Fibroblast of lung (primary cell): ENCODE measurements at places on chromosomes 7 and 10. TPM values are rescaled to one million over a fixed set of nuclear protein-coding genes. Genes with fewer than 3 reads are reported as not detected.

Gene PKD2L1
- total RNA-seq, result not detected in 2 replicates

DNA sequence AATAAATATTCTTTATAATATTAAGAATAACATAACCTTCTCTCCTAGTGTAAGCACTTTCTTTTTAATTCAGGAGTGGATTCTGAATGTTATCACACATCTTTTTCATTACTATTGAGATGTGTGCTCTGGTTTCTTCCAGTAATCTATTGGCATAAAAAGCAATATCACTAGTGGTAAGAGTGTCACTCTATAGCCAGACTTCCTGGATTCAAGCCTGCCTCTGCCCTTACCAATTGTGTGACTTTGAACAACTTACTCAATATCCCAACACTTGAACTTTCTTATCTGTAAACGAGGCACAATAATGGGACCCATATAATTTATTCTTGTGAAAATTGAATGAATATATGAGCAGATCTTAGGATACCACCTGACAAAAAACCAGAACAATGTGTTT lies 71.0 kb downstream of the SEM1 start:
- no peak overlapping the region for H3K4me3 ChIP-seq
- no peaks in the 10 kb centered on the region for H3K4me1 ChIP-seq
- H3K27ac ChIP-seq, result no peak overlapping the region
- no peaks in the 10 kb centered on the region for H3K36me3 ChIP-seq

DNA sequence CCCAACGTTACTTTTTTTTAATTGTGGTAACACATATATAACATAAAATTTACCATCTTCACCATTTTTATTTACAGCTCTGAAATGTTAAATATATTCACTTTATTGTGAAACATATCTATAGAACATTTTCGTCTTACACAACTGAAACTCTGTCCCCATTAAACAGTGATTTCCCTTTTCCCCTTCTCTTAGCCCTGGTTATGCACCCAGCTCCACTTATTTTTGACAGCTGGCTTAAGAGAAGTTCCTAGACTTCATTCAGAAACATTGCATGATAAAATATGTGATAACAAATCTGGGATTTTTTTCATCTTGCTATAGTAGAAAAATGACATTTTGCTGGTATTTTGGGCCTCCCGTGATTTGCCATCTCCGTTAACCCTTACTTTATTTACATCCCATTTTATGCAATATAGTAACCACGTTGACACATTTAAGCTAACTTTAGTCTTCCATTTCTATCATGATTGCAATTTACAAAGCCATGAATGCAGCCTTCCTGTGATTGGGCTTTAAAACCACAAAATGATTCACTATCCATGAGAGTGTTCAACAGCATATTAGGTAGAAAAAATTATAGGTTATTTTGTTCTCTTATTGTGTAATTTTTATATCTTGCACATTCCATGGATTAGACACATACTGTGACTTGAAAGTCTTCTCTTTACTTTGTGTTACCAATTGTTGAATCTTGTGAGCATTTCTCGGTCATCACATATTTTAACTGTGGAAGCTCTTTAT lies 139.6 kb downstream of the SND1 start:
- peak; percentile 28 for DNase-seq
- no peaks in the 10 kb centered on the region for H3K36me3 ChIP-seq
- no peaks in the 10 kb centered on the region for H3K4me1 ChIP-seq
- no peak overlapping the region for H3K4me3 ChIP-seq
- H3K27ac ChIP-seq, result no peak overlapping the region

DNA sequence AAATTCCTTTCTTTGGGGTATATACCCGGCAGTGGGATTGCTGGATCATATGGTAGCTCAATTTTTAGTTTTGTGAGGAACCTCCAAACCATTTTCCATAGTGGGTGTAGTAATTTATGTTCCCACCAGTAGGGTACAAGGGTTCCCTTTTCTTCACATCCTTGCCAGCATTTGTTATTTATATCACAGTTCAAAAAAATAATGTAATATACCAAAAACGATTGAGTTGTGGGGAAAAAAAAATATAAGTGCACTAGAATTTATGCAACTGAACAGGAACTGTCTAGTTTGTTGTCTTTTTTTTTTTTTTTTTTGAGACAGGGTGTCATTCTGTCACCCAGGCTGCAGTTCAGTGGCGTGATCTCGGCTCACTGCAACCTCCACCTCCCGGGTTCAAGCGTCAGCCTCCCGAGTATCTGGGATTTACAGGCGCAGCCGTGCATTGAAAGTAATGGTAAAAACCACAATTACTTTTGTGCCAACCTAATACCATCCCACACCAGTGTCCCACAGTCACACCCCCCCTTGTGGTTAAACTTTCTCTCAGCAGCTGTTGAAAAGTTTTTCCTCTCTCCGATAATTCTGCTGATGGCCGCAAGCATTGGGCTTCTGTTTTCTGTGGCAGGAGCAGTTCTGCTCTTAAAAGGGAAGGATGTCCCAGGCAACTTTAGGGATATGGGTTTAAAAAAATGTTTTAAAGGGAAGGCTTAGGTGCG lies 6.8 kb upstream of the LAT2 start:
- DNase-seq, result peak; percentile 62
- H3K4me3 ChIP-seq, result no peak overlapping the region
- peaks cover 4% of the 10 kb centered on the region for H3K4me1 ChIP-seq
- no peaks in the 10 kb centered on the region for H3K36me3 ChIP-seq
- H3K27ac ChIP-seq, result no peak overlapping the region

GRCh38 chr7:157476654-157477549 lies 140.1 kb downstream of the DNAJB6 start:
- H3K27me3 ChIP-seq, result no peaks in the 10 kb centered on the region
- H3K4me3 ChIP-seq, result no peak overlapping the region
- no peak overlapping the region for H3K27ac ChIP-seq
- no peaks in the 10 kb centered on the region for H3K4me1 ChIP-seq
- DNase-seq, result no peak

Gene NCF1
- total RNA-seq, result under 0.01 TPM in 1 of 2 replicates, not detected in the other

GRCh38 chr7:143503261-143503660 lies 25.6 kb downstream of the TAS2R41 start:
- no peak overlapping the region for H3K27ac ChIP-seq
- no peaks in the 10 kb centered on the region for H3K27me3 ChIP-seq
- H3K4me3 ChIP-seq, result no peak overlapping the region
- H3K36me3 ChIP-seq, result no peaks in the 10 kb centered on the region
- DNase-seq, result no peak

Gene ITPRIP
- 5.4 and 6.8 TPM in 2 replicates for total RNA-seq

- H3K27ac ChIP-seq, result no peak overlapping the region
- H3K27me3 ChIP-seq, result no peaks in the 10 kb centered on the region
- no peaks in the 10 kb centered on the region for H3K4me1 ChIP-seq
- no peak for DNase-seq
- no peaks in the 10 kb centered on the region for H3K36me3 ChIP-seq
- H3K4me3 ChIP-seq, result no peak overlapping the region
Measured at GRCh38 chr10:9010931-9011670, 956.6 kb downstream of the GATA3 start.

- no peak for DNase-seq
- H3K4me3 ChIP-seq, result no peak overlapping the region
- peaks cover 9% of the 10 kb centered on the region for H3K4me1 ChIP-seq
- H3K27ac ChIP-seq, result peak overlapping the region; percentile 22
- no peaks in the 10 kb centered on the region for H3K36me3 ChIP-seq
Measured at GRCh38 chr7:116317907-116318306, 107.6 kb downstream of the TES start.

Gene AKR1C4
- not detected in 2 replicates for total RNA-seq

Gene ADRA2A
- under 0.01 TPM in 2 replicates for total RNA-seq

DNA sequence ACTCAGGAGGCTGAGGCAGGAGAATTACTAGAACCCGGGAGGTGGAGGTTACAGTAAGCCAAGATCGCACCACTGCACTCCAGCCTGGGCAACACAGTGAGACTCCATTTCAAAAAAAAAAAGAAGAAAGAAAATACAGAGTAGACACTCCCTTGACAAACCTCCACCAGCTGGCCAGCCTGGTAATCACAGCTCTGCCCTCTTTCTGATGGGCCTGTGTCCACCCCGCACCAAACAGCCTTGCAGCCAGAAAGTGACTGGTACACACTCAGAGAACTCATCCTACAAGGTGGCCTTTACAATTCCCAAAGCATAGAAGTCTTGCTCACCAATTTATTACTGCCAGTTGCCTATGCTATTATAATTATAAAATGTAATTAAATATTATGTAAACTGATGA lies 66.6 kb downstream of the COBL start:
- H3K27me3 ChIP-seq, result no peaks in the 10 kb centered on the region
- no peak overlapping the region for H3K4me3 ChIP-seq
- no peak overlapping the region for H3K27ac ChIP-seq
- H3K36me3 ChIP-seq, result no peaks in the 10 kb centered on the region

DNA sequence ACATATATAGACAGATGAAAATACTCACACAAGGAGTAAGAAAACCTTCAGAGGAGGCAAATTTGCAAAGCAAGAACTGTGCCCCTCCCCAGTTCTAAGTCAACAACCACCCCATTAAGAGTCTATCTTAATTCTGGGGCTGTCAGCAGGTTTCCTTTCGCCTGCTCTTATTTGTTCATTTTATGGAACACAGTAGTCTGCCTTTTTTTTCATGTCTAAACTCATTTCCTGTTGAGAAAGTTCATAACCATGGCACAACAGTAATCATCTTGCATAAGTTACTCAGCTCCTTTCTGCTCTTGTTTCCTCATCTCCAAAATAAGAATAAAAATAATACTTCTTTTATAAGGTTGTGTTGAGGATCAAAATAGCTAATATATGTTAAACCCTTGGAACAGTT lies 25.8 kb upstream of the AMPH start:
- no peaks in the 10 kb centered on the region for H3K36me3 ChIP-seq
- no peak overlapping the region for H3K27ac ChIP-seq
- H3K4me1 ChIP-seq, result no peaks in the 10 kb centered on the region

Gene SLC4A2
- 56.0 and 61.8 TPM in 2 replicates for total RNA-seq

Gene PODXL
- 0.17 and 0.26 TPM in 2 replicates for total RNA-seq

GRCh38 chr7:12643001-12643643 lies 44.3 kb upstream of the ARL4A start:
- no peaks in the 10 kb centered on the region for H3K4me1 ChIP-seq
- H3K4me3 ChIP-seq, result no peak overlapping the region
- no peaks in the 10 kb centered on the region for H3K27me3 ChIP-seq
- no peaks in the 10 kb centered on the region for H3K36me3 ChIP-seq
- DNase-seq, result peak; percentile 67

Gene CALML3
- total RNA-seq, result not detected in 2 replicates

DNA sequence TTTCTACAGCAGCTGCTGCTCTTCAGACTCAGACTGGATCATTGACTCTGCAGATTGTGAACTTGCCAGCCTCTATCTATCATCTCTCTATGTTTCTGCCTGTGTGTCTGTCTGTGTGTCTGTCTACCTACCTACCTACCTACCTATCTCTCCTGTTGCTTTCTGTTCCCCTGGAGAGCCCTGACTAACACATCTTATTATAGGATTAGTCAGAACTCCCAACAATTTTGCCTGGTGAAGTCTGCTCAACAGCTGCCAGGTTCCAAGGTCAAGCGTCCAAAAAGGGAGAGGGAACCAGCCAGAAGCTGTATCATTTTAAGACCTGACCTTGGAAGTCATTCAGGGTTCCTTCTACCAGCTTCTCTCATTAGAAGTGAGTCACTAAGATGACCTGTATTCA lies 579.0 kb upstream of the DPP6 start:
- no peaks in the 10 kb centered on the region for H3K27me3 ChIP-seq
- DNase-seq, result no peak
- H3K36me3 ChIP-seq, result no peaks in the 10 kb centered on the region
- H3K4me3 ChIP-seq, result no peak overlapping the region

DNA sequence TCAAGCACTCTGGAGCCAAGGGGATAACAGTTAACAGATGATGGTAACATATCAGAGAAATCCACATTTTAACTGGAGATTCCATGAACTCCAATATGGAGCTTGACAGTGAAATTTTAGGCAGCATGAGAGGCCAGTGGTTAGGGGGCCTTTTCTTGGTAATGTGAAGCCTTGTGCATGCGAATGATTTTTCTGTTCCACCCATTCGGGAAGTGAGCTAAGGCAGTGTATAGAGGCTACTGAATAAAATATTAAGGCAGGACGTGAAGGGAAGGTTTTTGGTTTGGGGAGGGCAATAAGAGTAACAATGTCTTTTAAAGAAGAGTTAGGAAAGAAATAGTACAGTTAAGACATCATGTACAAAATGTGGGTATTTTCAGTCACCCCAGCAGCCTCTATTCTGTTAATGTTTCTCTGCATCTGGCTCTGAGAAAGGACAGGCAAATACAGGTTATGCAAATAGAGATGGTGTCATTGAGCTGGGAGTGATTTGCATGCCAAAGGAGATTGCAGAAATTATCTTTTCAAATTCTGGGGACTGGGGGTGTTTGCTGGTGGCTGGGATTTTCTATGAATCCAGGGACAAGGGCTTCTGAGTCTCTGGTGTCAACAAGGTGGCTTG lies 6.8 kb upstream of the TAS2R60 start:
- no peak overlapping the region for H3K4me3 ChIP-seq
- no peaks in the 10 kb centered on the region for H3K36me3 ChIP-seq
- H3K27ac ChIP-seq, result no peak overlapping the region
- DNase-seq, result no peak
- H3K27me3 ChIP-seq, result no peaks in the 10 kb centered on the region

Gene HOXA2
- total RNA-seq, result 1.0 and 1.3 TPM in 2 replicates

Gene IRF5
- 0.33 TPM in 1 of 2 replicates, not detected in the other for total RNA-seq

GRCh38 chr7:158695726-158696452 lies 8.7 kb downstream of the NCAPG2 start:
- H3K27ac ChIP-seq, result no peak overlapping the region
- no peak overlapping the region for H3K4me3 ChIP-seq

Gene ZNF365
- 2.8 and 5.8 TPM in 2 replicates for total RNA-seq

- H3K4me1 ChIP-seq, result peaks cover 7% of the 10 kb centered on the region
- no peaks in the 10 kb centered on the region for H3K36me3 ChIP-seq
- no peak overlapping the region for H3K27ac ChIP-seq
Measured at GRCh38 chr7:26151650-26151952, 397 bp upstream of the NFE2L3 start.
